ENCODE measurements at places on chromosomes 2 and 18.

DNA sequence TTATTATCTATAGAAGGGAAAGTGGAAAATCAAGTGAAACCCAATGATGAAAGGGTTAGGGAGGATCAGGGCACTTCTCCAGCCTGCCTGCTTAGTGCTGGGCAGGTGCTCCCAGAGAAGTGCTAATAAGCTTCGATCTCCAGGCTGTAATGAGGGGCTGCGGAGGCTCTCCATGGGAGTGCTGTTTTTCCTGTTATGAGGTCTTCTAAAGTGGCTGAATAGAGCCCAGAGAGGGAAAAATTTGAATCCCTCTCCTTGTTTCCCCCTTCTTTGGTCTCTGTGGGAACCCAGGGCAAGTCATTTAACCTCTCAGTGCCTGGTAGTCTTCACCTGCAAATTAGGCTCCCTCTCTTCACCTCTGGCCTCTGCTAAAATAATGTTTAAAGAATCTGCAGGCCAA, 351.7 kb upstream of the DCC start:
- DNase-seq = no peak

- no peak for DNase-seq
These were observed 10.7 kb downstream of the ACP1 start for GRCh38 chr2:275466-275865.

DNA sequence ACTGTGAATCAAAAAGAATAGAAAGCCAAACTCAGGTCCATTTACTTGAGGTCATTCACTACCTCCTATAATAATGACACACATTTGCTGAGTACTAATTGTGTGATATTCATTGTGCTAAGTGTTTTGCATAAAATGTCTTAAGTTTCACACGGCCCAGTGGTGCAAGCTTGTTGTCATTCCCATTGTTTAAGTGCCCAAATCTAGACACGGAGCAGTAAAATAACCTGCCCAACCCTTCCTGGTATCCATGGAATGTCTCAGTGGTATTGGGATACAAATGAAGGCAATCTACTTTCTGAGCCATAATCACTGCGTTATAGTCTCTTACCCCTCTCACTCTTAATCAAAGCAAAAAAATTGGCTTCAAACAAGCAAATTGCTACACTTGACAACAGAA, 233.3 kb downstream of the NCKAP5 start:
- no peak for DNase-seq

- no peak for DNase-seq
These were observed 145.2 kb downstream of the ZFP36L2 start for GRCh38 chr2:43081131-43081765.

- no peak for DNase-seq
These were observed 44.9 kb upstream of the BAZ2B start for GRCh38 chr2:159661286-159661685.

GRCh38 chr2:30629866-30630265, 177.4 kb downstream of the CAPN13 start:
- no peak for DNase-seq

DNA sequence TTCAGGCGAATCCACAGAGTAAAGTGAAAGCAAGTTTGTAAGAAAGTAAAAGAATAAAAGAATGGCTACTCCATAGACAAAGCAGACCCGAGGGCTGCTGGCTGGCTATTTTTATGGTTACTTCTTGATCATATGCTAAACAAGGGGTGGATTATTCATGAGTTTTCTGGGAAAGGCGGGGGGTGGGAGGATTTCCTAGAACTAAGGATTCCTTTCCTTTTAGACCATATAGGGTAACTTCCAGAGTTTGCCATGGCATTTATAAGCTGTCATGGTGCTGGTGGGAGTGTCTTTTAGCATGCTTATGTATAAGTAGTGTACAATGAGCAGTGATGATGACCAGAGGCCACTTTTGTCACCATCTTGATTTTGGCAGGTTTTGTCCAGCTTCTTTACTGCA, 59.8 kb downstream of the SLC4A3 start:
- no peak for DNase-seq

DNA sequence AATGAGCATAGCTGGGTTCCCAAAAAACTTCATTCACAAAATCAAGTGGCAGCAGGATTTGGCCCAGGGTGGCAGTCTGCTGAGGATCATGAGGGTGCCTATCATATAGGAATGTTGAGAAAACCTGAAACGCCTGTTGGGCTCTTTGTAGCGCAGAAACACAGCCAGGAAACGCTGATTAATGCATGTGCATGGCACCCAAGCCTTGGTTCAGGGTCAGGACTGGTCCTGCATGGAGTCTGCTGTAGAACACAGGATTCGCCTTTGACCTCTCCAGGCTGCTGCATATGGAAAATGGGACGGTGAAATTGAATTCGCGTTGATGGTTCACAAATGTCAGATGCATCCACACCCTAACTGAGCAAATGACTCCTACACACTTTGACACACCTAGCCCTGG, 227.9 kb upstream of the COPS8 start:
- no peak for DNase-seq

DNA sequence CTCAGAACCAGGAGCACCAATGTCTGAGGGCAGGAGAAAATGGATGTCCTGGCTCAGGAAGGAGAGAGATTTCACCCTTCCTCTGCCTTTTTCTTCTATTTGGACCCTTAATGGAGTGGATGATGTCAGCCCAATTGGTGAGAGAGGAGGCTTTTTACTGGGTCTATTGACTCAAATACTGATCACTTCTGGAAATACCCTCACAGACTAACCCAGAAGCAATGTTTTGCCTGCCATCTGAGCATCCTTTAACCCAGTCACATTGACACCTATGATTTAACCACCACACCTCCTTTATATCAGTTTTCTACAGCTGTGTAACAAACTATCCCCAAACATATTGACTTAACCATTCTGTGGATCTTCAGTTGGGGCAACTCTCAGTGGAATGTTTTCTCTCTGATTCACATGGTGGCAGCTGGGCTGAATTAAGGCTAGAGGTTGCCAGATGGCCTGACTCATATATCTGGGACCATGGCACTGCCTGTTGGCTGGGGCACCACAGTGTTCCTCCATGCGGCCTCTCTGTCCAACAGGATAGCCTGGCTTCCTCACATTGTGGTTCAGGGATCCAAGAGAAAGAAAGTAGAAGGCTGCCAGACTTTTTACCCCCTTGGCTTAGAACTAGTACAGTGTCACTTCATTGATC, 18.2 kb upstream of the MBOAT2 start:
- no peak for DNase-seq

- DNase-seq = no peak
These were observed 721.0 kb downstream of the PLCL1 start for GRCh38 chr2:198525211-198525969.

GRCh38 chr2:234257859-234258561, 207.5 kb downstream of the SPP2 start:
- DNase-seq = no peak

GRCh38 chr2:233480490-233481202, 85.9 kb downstream of the USP40 start:
- no peak for DNase-seq

GRCh38 chr2:20191714-20192569, 33.0 kb downstream of the SDC1 start:
- DNase-seq = no peak

DNA sequence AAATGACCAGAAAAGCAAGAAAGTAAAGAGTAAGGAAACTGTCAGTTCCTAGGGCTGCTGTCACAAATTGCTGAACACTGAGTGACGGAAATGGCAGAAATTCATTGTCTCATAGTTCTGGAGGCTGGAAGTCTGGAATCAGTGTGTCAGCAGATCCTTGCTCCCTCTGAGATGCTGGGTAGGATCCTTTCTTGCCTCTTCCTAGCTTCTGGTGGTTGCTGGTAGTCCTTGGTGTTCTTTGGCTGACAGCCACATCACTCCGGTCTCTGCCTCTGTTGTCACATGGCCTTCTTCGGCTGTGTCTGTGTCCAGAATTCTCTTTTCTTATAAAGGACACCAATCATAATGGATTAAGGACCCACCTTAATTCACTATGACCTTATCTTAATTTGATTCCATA, 21.9 kb downstream of the PLEKHB2 start:
- DNase-seq = no peak

DNA sequence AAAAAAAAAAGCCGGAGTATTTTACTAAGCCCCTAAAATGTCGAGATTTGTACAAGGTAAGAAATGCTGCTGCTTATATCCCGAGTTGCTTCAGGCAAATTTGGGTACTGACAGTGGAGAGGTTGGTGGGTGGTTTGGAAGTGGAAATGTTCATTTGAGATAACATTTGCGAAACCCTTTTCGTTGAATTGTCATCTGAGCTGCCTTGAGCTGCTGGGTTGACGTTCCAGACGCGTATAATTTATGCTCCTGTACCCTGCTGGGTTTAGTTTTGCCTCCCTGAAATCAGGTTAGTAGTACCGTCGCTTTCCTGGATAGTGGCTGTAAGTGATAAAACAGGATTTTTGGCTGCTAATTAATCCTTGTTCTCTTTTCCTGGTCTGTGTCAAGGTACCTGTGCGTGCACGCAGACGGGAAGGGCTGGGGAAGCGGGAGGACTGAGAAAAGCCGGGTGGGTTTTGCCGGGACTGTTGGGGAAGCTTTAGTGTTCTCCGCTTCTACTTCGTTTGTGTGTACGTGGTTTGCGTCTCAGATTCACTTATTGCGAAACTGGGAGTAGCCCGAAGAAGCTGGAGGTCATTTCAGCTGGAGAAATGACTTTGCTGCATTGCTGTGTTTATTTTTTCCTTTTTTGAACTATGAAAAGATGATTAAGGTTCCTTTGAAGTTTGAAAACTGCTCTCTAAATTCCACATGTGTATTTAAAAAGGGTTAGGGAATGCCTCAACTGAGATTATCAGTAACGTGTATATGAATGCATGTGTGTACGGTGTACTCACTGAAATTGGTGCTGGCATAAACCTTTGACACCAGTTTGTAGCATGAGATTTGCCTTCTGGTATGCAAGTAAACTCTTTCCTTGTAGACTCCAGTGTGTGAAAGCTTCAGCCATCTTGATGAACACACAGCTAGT, 709 bp downstream of the UGP2 start:
- no peak for DNase-seq

DNA sequence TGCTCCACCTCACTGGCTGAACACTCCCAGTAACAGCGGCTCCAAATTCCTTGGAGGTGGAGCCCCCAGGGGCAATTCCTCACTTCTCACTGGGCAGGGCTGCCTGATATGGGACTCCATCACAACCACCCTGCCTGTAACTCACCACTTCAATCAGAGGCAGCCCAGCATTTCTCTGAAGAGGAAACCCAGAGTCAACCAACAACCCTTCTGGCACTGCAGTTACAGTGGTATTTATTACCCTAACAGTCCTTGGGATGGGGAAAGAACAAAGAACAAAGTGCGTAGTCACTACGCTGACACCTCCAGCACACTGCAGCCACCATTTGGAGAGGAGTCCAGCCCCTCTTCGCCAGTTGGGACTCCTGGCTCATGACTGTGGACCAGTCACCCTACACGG, 85.7 kb upstream of the GALNT13 start:
- DNase-seq = no peak

DNA sequence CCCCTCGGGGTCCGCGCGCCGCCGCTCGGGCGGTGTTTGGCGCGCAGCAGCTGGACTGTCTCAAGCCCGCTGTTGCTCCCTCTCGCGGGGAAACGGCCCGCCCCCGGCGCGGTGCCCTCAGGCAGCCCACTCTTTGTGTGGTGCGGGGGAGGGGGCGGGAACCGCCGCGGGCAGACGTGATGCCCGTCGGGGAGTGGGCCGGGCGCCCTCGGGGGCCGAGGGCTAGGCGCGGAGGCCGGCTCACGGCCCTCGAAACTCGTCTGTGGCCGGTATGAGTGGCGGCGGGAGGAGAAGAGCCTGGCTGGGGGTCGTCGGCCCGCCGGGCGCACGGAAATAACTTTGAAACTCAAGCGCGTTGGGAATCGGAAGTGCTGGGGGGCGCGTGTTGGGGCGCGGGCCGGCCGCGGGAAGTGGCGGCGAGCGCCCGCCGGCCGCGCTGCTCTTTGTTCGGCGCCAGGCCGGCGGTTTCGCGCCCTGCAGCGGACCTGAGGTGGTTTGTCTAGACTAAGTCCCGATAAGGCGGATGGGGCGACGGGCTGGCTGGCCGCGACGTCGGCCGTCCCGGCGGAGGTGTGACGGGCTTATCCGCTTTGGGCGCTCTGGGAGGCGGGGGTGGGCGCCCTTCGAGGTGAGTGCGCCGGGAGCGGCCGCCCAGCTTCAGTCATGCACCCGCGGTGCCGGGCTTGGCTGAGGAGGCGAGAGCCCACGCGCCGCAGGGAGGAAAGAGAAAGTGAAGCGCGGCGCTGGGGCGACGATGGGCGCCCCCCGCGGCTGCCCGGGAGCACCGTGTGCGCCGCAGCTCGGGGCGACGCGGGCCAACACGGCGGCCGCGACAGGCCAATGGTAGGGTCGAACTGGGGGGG, 679 bp downstream of the PTMA start:
- no peak for DNase-seq

Data from C1 segment of cervical spinal cord (tissue), 14 donors.